Occipital lobe (tissue), 3 donors: ENCODE measurements at places on chromosomes 2 and 18. TPM values are rescaled to one million over a fixed set of nuclear protein-coding genes. Genes with fewer than 3 reads are reported as not detected.

GRCh38 chr2:214674278-214674677 lies 135.2 kb downstream of the BARD1 start:
- DNase-seq: no peak

GRCh38 chr18:21053127-21053526 lies 58.5 kb downstream of the ROCK1 start:
- DNase-seq: no peak

- DNase-seq: peak; percentile 5
Measured at GRCh38 chr18:72155327-72155726, 388.8 kb downstream of the CBLN2 start.

- no peak for DNase-seq
Measured at GRCh38 chr18:60466677-60467076, 94.1 kb upstream of the MC4R start.

DNA sequence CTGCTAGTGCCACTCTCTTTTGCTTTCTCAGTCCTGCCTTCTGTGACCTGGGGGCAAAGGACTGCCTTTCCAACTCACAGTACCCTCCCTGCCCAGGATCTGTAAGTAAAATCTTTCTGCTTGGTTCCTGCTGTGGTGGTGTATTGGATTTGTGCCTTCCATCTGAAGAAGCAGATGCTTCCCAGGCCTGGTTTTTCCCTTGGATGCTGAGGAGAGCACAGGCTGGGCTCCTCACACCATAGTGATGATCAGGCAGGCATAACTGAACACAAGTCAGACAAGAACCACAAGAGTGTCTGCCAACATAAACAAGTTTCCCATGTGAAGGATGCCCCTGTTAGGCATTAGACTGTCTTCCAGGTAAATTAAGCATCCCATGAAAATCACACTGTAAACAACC lies 121.3 kb upstream of the NRXN1 start:
- DNase-seq: no peak

- DNase-seq: no peak
Measured at GRCh38 chr2:230000118-230000841, 68.4 kb downstream of the SLC16A14 start.

GRCh38 chr2:113879457-113879856 lies 10.4 kb upstream of the ACTR3 start:
- DNase-seq: no peak

DNA sequence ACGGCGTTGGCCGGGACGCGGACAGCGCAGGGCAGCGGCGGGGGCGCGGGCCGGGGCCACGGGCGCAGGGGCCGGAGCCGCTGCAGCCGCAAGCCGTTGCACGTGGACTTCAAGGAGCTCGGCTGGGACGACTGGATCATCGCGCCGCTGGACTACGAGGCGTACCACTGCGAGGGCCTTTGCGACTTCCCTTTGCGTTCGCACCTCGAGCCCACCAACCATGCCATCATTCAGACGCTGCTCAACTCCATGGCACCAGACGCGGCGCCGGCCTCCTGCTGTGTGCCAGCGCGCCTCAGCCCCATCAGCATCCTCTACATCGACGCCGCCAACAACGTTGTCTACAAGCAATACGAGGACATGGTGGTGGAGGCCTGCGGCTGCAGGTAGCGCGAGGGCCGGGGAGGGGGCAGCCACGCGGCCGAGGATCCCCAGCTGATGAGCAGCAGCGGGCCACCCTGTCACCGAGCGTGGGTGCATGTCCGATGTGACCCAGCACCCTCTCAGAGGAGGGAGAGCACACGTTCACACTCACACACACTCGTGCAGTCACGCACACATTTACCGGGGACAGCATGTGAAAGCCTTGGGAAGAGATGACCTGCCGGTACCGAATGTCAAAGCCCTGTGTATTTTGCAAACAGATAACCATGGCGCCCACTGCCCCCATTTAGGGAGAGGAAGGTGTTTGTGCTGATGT lies 4.2 kb downstream of the GDF7 start:
- DNase-seq: no peak

- DNase-seq: no peak
Measured at GRCh38 chr2:74345272-74345943, 2.2 kb upstream of the SLC4A5 start.

Gene HS1BP3
- total RNA-seq: 10.3 TPM

Gene KCNK3
- total RNA-seq: 3.6 TPM
